Stimulated activated CD4-positive, alpha-beta T cell treated with anti-CD3 and anti-CD28 coated beads, Interleukin-15, amount 100 ng/mL, for 24 hours (primary cell): ENCODE measurements at places on chromosomes 7 and 10.

GRCh38 chr10:76382381-76382851, 951.0 kb downstream of the LRMDA start:
- no peak for DNase-seq

GRCh38 chr7:100066953-100067352, 14.6 kb downstream of the ZNF3 start:
- DNase-seq = no peak

- DNase-seq = no peak
These were observed 13.1 kb upstream of the HABP2 start for GRCh38 chr10:113539789-113540188.

DNA sequence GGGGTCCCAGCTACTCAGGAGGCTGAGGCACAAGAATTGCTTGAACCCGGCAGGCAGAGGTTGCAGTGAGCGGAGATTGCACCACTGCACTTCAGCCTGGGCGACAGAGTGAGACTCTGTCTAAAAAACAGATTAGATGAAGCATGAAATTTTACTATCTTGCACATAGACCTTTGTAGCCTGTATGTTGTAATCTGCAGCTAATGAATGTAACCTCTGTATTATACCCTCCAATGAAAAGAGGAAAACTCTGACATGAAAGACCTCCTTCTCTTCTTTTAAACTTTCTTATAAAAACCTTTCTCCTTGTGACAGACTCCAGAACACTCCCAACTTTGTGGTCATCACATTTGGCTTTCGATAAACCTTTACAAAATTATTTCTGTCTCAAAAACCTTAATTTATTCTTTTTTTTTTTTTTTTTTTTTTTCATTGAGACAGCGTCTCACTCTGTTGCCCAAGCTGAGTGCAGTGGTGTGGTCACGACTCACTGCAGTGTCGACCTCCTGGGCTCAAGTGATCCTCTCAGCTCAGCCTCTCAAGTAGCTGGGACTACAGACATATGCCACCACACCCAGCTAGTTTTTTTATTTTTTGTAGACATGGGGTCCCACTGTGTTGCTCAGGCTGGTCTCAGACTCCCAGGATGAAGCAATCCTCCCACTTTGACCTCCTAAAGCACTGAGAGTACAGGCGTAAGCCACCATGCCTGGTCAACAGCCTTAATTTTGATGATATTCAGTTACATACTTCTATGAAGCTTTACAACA, 97.4 kb downstream of the SVOPL start:
- no peak for DNase-seq

GRCh38 chr7:132461032-132461592, 115.2 kb downstream of the PLXNA4 start:
- DNase-seq = no peak

- no peak for DNase-seq
These were observed 7.8 kb downstream of the CD36 start for GRCh38 chr7:80646083-80646865.

GRCh38 chr10:84427903-84428650, 99.7 kb downstream of the CCSER2 start:
- no peak for DNase-seq

- no peak for DNase-seq
These were observed 1046.2 kb downstream of the XPNPEP1 start for GRCh38 chr10:108877095-108877561.

DNA sequence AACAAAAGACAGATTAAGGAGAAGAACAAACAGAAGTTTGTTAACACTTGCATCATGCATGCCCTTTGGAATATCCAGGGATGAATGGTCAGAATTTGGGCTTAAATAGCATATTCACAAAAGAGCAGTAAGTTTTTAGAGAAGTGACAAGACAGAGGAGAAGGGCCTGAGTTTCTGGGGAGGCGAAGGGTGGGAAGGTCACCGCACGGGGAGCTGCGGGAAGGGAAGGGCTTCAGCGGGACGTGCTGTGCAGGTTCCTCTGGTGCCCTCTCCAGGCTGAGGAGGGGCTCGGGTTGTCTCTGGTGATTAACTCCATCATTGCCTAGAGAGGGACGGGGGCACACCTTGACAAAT, 10.4 kb upstream of the ZNF22 start:
- no peak for DNase-seq

DNA sequence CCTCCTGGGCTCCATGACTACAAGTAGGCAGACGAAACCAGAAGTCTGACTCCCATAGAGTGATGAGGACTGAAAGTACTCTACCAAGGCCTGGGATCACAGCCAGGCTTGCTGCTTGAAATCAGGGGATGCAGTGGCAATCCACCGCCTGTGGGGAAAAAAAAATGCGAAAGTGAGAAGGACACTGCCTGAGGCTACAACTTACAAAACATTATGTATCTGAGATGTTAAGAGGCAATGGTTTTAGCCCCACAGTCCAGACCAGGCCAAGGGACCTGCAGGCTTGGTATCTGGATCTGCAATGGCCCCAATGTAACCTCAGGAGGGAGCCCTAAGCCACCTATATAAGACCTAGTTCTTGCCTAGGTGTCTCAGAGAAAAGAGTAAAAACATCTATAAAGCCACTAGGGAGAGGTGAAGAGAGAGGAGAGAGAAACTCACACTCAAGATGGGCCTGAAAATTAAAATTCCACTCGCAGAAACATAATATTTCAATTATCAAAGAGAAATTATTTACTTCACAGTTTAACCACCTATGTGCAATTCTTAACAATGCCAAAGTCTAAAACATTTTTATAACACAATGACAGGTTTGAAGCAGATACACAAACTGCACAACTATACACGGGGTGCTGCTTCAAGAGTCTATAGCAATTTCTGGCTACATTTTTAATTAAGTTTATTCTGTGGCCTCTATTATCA, 13.9 kb downstream of the DNAJC1 start:
- peak; percentile 15 for DNase-seq

DNA sequence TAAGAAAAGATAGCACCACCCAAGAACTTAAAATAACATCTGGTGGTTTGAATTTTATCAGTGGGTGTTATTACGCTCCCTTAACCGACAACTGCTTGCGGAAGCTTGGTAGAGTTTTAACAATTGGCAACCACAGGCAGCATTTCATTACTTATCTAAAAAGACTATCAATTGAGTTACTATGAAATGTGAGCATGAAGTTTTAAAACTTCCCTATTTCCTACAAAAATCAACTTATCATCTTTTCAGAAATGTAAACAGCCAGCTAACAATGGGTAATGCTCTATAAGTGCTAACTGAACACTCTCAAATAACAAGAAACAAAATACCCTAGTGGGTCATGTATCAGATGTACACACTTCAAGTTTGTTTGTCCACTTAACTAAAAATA, 68.8 kb downstream of the OSBPL3 start:
- DNase-seq = no peak

DNA sequence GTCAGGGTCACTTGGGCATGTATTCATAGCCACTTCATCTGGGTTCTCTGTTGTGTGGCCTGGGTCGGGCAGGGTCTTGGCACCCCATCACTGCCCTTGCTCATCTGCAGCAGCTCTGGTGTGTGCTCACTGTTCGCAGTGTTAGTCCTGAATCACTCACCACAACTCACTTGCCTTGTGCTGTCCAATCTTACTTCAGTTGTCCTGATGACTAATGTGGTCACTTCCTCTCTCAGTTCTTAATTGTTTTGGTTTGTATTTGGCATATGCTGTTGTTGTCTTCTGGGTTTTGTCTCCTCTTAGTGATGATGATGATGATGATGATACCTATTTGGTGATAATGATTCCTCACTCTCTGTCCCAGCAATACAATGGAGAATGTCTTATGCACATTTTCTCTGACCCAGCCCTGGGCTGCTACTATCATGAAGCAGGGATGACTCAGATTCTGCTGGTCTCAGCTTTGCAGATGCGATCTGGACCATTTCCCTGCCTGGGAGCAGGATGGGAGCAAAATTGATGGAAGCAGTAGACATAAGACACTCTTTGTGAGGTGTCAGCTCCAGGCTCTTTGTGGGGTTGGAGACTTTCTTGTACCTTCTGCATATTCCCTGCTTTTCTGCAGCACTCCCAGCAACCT, 17.0 kb downstream of the ADRA2A start:
- DNase-seq = no peak

DNA sequence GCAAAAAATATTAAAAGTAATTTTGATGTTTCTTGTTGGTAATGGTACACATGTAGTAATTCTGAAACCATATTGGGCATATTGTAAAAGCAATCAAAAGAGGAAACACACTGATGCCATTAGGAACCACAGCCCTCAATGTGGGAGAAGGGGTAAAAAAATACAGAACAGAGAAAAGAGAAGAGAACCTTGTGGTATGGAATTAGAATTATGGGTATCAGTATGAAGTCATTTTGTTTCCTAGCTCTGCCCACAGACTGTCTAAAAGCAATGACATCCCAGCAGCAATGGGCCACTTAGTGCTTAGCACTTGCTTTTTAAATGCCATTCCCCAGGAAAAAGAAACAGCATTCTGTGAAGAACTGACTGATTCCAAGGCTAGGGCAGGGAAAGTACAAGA, 61.5 kb downstream of the CPVL start:
- DNase-seq = no peak

DNA sequence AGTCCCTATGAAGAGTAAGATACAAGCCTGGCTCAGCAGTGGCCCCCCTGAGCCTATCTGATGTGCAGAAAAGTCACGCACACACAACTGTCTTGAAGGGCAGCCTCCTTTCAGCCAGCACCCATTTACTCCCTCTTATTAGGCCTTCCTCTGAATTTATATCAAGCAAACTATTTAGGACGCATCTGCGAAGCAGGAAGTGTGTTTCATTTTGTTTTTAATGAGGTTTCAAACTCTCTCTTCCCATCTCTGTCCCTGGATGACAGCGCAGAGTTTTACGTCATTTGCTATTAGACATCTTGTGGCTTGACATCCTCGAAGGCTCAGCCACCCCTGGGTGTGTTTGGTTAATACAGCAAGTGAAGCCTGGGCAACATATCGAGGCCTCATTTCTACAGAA, 79.5 kb downstream of the CUX1 start:
- DNase-seq = no peak

DNA sequence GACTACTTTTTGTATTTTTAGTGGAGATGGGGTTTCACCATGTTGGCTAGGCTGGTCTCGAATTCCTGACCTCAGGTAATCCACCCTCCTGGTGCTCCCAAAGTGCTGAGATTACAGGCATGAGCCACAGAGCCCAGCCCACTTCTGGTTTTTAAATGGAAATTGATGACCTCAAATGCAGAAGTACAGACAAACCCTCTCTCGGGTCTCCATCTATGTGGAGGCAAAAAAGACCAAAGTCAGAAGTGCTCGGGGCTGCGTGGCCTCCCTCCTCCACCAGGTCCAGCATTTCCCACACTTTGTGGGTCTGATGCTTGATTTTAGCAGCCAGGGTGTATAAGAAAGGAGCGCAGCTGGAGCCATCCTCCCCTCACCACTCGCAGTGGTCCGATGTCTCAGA, 187.3 kb upstream of the AUTS2 start:
- no peak for DNase-seq

DNA sequence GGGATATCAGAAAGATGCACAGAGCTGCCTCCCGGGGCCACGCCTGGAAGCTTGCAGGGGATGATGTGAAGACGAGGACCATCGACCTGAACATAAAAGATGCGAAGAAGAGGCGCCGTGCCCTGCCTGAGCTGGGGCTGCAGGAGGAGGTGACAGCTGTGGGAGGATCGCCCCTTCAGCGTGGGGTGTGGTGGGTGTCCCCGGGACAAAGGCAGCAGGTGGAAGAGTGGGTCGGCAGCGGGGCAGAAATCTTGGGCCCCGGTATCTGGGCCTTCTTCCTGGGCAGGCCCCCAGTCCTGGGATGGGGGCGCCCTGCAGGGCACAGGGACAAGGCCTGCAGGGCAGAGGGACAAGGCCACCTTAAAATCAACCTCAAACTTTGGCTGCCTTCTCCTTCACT, 134.9 kb downstream of the OR13A1 start:
- DNase-seq = no peak

GRCh38 chr10:7407368-7408290, 3.2 kb downstream of the SFMBT2 start:
- peak; percentile 70 for DNase-seq

DNA sequence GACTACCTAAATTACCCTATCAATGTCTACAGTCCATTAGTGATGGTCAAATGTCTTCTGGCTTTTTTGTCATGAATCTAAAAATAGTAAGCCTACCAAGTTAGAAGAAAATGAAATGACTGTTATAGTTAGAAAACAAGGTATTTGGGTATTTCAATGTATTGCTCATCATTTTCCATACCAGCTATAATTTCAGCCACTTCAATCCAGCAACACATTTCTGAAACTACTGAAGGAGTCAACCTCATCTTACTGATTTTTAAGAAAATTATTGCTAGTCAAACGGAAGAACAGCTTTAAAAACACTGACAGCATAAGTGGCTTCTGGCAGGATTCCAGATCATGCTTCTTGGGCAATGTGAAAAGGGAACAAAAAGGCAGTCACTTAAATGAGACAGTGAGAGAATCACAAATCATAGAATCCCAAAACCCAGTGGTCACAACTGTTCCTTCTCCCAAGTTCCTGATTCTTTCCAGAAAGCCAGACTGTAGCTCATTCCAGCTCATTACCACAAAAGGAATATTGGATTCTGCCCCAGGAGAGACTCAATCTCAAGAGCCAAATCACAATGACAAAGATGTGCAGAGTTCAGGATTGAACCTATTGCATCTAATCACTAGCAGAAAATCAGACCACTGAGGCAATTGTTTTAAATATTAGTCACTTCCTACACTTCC, 61.2 kb upstream of the LRRN3 start:
- DNase-seq = peak; percentile 62
